Activated CD4-positive, alpha-beta T cell treated with anti-CD3 and anti-CD28 coated beads, Interleukin-10, Interleukin-2, amounts not matched to agents 100 ng/mL and 50 ng/mL, durations not matched to agents 16 hours and 8 hours (primary cell): ENCODE measurements at places on chromosomes 16 and 17.

DNA sequence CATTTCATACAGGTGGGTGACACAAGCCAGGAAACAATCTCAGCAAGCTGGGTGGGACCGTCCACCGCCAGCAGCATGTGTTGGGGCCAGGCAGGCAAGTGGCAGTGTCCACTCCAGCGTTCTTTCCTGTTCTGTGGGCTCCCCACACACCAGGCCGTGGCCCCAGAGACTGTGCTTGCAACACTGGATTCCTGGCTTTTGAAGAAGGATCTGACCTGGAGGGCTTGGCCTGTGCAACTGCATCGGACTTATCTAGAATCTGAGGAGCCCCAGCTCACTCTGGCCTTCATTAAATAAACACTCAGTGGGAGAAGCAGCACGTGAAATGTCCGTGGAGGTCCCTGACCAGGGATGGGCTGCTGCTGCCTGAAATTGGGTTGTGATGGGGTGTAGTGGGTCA is 3.2 kb downstream of the KSR1 start:
- no peak for DNase-seq

GRCh38 chr16:25676820-25677219 is 14.9 kb upstream of the HS3ST4 start:
- no peak for DNase-seq

GRCh38 chr16:56841659-56842058 is 23.3 kb upstream of the SLC12A3 start:
- DNase-seq, result no peak

DNA sequence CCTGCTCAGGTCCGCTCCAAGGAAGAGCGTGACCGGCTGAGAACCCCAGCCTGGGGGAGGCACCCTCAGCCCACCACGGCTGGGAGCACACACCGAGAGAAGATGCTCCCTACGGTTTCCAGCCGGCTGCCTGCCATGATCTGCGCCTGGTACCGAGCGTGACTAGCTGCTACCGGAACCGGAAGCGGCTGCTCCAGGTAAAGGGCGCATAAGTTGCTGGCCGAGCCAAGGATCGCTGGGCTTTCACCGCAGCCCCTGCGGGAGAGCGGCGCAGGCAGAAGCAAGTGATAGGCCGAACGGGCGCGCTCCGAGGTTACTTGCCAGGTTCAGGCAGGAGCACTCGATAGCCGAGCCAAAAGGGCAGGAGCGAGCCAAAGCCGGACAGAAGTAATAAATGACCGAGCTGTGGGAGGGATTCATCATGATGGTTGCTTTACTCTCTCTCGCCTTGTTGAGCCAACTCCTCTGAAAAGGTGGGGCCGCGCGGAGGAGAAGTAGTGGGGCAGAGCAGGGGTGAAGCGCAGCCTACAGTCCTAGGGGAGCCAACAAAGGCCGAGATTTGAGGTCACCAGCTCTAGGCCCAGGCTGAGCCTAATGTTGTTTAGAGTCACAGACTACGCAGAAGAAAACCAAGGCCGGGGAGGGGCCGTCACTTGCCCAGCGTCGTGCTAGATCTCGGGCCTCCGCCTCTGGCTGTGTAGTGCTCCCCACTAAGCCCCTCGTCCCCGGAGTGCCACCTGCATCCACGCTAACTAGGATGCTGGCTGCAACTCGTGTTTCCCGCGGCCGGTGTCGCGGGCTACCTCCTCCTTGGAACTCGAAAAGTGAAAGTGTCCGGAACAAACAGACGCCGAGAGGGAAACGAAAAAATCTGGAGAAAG is at the start of gene MRPS23:
Gene MRPS23, minus strand, starts transcription at position 171 of the 881 bp plus-strand sequence. Its CDS starts 34 bp downstream, at position 137.
- DNase-seq, result peak; percentile 98

DNA sequence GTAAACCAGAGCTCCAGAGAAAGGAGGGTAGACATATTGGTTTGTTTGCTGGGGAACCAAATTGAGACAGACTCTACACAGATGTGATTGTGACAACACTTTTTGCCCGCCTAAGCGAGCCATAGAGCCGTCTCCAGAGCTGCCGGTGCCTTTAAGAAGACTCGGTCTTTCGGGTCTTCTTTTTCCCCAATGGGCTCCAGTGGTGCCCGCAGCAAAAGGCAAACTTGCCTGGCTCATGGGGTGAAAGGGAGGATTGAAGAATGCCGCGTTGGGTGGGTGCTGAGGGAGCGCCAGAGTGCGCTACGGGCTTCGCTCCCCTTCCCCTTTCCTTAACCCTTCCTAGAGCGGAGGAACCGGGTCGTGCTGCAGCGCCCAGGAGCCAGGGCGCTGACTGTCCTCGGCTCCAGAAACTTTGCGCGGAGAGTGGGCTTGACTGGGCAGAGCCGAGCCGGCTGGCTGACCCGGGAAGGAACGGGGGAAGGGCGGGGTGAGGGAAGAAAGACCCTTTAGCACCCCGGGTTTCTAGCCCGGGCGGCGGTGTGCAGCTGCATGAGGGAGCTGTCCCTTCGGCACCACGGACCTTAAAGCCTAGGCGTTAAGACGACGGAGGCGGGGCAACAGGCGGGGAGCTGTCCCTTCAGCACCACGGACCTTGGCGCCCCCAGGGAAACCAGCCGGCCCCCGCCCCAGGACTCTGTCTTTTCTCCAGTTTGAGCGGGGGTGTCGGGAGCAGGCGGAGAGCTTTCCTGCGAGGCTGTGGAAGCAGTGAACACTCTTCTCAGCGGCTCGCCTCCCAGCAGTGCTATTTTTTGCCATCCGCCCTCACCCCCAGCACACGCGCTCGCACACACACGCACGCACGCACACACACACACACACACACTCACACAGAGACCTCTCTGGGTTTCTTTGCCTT is at the start of gene CACNG3:
Gene CACNG3, plus strand, starts transcription at position 880 of the 916 bp plus-strand sequence. CDS start 420 bp downstream, outside the sequence.
- peak; percentile 56 for DNase-seq

GRCh38 chr16:62478903-62479458 is 442.7 kb upstream of the CDH8 start:
- no peak for DNase-seq

GRCh38 chr17:39236981-39237441 is 11.3 kb upstream of the STAC2 start:
- DNase-seq, result no peak

- DNase-seq, result no peak
Observed at GRCh38 chr17:27818401-27819105, 18.2 kb upstream of the NOS2 start.

DNA sequence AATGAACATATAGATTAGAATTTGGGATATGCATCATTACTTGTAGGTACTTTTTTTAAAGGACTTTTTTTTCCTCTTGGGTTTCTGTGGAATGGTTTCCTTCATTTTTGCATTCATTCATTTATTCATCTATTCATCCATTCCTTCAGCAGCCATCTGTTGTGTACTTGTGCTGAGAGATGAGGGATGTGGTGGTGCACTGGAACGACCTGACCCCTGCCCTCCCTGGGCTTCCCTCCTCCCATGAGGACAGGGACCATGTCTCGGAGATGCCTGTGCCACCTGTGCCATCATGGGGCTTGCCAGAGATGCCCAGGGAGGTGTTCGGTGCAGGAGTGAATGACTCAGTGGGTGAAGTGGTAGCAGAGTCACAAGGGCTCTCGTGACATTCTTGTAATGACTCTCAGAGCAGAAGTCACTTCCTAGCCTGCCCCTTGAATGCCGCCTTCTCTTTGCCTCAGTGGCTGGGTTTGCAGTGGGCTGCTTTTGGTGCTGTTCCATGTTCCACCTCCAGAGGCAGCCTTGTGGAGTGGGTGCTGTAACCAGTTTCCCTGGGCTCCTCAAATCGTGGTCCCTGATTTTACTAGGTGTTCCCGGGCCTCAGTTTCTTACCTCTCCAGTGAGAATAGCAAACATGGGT is 43.9 kb downstream of the CLEC16A start:
- DNase-seq, result peak; percentile 97

DNA sequence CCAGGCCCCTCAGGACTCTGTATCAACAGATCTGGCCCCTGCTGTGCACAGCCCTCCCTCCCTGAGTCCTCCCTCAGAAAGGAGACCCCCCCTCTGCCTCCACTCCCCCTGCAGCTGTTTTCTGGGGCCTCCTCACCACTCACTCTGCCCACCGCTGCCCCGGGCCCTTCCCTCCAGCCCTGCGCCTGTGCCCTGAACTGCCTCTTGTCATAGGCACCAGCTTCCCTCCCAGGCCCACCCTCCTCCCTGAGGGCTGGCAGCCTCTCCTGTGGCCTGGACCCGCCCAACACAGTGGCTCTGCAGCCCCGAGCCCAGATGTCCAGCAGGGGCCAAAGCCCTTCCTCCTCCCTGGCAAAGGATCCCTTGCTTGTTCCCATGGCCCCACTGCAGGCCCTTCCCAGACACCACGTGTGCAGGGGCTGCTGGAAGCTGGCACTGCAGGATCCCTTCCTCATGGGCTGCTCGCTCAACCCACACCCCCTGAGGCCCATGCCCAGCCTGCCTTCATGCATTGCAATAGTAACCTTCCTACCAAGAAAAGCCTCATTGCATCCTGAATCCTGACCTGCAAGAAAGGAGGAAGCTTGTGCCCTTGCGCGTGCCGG is 25.8 kb downstream of the GNPTG start:
- DNase-seq, result no peak

GRCh38 chr17:79045842-79046196 is 21.9 kb downstream of the C1QTNF1 start:
- peak; percentile 64 for DNase-seq

DNA sequence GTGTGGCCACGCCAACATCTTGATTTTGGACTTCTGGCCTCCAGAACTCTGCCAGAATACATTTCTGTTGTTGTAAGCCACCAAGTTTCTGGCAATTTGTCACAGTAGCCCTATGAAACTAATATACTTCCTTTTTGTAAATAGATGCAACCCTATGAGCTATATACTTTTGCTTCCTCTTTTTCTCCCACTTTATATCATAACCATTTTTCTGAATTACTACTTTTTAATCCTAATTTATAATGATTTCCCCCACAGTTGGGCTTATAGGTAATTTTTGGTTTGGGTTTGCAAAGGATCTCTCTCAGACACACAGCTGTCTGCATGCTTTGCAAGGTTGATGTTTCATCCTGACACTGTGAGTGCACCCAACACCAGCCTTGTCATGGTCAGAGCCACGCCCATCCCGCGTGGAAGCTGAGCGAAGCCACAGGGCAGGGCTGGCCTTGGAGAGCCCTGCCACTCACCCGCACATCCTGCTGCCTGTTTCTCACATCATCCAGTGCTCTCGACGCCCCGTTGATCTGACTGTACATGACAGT is 5.8 kb downstream of the TRIM25 start:
- DNase-seq, result peak; percentile 73

DNA sequence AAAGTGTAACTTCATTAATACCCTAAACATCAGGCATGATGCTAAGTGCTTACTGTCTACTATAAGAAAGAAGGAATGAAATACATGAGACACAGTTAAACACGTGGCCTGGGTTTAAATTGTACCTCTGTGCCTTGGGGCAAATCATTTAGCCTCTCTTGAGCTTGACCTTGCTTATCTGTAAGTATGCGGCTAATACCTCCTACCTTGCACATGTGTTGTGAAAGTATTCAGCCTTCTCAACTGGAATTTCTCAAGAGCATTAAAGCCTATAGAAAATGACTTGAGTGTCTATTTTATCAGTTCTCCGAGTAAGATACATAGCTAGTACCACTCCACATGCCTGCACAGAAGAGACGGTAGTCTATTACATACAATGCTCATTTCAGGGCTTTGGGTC is 10.8 kb downstream of the HEATR6 start:
- no peak for DNase-seq
